GM03348 (cell line): ENCODE measurements at places on chromosomes 6 and 20.

DNA sequence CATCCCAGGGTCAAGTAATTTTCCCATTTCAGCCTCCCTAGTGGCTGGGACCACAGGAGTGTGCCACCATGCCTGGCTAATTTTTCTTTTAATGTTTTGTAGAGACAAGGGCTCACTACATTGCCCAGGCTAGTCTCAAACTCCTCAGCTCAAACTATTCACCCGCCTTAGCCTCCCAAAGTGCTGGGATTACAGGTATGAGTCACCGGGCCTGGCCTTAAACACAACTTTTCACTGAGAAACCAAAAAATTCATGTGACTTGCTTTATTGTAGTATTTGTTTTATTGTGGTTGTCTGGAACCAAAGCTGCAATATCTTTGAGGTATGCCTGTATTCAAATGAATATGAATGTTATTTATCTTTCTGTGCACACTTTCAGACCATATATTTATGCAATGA, 72.2 kb downstream of the RWDD2A start:
- no peak for DNase-seq

DNA sequence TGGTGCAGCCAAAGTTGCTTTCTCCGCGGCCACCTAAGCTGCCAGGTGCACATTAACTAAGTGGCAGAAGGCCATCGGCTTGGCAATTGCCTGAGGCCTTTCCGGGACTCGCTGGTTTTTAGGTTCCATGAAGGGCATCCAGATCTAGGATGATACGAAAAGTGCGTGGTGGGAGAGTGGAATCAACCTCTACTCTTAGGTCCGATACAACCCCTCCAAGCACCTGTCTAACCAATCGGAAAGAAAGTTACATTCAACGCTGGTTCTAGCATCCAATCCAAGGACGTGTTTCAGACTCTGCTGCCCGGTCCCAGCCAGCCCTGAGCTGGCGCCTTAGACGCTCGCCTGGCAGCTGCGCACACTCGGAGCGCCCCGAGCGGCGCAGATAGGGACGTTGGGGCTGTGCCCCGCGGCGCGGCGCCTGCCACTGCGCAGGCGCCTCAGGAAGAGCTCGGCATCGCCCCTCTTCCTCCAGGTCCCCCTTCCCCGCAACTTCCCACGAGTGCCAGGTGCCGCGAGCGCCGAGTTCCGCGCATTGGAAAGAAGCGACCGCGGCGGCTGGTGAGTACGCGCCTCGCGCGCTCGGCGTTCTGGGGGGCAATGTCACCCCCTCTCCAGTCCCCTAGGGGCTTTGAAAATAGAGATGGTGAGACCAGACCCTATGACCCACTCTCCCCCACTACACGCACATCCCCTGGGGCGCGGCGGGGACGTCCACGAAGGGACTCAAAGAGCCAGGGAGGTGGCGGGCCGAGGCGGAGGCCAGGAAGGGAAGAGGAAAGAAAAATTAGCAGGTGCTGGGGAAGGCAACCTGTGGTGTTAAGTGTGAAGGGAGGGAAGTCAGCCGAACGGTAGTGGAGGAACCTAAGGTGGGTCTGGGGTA, at the start of gene ENPP4:
Gene ENPP4 (plus strand): TSS at position 361 of the 883 bp plus-strand sequence. CDS start 9,595 bp downstream, outside the sequence.
- DNase-seq: peak; percentile 97

- DNase-seq: no peak
These were observed 179.3 kb downstream of the BMP7 start for GRCh38 chr20:57087102-57087501.

- no peak for DNase-seq
These were observed 117.9 kb upstream of the MLN start for GRCh38 chr6:33921745-33922144.

GRCh38 chr20:38907918-38908677, 18.1 kb upstream of the FAM83D start:
- no peak for DNase-seq

GRCh38 chr6:22025468-22026163, 271.2 kb downstream of the PRL start:
- peak; percentile 71 for DNase-seq

- no peak for DNase-seq
These were observed 1190.5 kb upstream of the EYS start for GRCh38 chr6:66897576-66897975.

GRCh38 chr6:63964366-63964765, 328.8 kb downstream of the PHF3 start:
- DNase-seq: no peak

GRCh38 chr6:74167976-74168375, 472.0 kb downstream of the CD109 start:
- DNase-seq: peak; percentile 14

GRCh38 chr6:44076356-44077213, 50.7 kb downstream of the MRPL14 start:
- DNase-seq: peak; percentile 56

DNA sequence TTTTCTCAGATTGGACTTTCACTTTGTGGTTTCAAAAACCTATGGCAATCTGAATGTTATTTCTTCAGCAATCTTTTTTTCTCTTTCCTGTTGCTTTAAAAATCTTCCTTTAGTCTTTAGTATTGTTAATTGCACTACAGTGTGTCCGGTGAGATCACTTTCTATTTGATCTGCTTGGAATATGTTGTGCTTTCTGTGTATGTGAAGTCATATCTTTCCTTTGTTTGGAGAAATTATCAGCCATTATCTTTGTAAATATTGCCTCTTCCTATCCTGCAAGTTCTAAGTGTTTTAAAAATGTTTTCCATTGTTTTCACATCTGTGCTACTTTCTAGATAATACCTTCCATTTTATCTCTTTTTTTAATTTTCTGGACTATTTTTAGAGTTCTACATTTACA, 171.4 kb upstream of the PRSS16 start:
- no peak for DNase-seq

- no peak for DNase-seq
These were observed 189.5 kb upstream of the FLRT3 start for GRCh38 chr20:14526891-14527290.

GRCh38 chr6:8085053-8085511, 17.3 kb downstream of the EEF1E1 start:
- DNase-seq: peak; percentile 24

DNA sequence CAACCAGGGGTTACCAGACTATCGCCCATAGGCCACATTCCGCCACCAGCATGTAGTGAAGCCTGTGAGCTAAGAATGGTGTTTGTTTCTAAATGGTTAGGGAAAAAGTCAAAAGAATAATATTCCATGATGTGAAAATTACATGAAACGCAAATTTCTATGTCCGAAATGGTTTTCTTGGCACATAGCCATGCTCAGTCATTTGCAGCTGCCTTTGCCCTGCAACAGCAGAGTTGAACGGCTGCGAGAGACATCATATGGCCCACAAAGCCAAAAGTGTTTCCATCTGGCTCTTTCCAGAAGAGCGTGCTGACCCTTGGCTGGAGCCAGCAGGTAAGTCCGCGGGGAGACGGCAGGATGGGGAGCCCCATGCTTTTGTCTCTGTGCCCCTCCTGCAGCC, 60.7 kb downstream of the FAM120B start:
- DNase-seq: no peak

- DNase-seq: no peak
These were observed 27.4 kb downstream of the PMEPA1 start for GRCh38 chr20:57682184-57683101.

- DNase-seq: no peak
These were observed 111.8 kb upstream of the FRMD1 start for GRCh38 chr6:168190646-168191443.

- DNase-seq: no peak
These were observed 50.8 kb upstream of the TAGAP start for GRCh38 chr6:159095616-159096015.

GRCh38 chr20:45917790-45918141, 5.8 kb upstream of the PLTP start:
- peak; percentile 29 for DNase-seq

DNA sequence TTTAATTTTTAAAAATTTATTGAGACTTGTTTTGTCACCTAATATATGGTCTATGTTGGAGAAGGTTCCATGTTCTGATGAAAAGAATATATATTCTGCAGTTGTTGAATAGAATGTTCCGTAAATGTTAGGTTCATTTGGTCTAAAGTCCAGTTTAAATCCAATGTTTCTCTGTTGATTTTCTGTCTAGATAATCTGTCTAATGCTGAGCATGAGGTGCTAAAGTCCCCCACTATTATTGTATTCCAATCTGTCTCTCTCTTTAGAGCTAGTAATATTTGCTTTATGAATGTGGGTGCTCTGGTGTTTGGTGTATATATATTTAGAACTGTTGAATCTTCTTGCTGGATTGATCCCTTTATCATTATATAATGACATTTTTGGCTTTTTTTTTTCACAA, 15.5 kb downstream of the TRIM15 start:
- no peak for DNase-seq

DNA sequence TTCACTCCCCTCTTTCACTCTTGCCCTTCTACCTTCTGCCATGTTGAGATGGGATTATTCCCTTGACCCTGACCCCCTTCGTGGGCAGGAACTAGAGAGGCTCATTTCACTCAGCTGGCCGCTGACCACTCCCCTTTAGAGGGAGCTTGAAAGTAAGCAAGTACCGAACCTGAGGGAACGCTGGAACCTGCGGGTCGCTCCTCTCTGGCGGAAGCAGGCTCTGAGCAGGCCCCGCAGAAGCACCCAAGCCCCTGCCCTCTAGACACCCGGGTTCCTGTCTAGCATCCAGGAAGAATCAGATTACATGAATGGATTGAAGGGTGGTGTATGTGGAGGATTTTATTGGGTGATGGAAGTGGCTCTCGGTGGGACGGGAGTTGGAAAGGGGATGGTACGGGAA, 11.9 kb upstream of the MYCT1 start:
- no peak for DNase-seq

DNA sequence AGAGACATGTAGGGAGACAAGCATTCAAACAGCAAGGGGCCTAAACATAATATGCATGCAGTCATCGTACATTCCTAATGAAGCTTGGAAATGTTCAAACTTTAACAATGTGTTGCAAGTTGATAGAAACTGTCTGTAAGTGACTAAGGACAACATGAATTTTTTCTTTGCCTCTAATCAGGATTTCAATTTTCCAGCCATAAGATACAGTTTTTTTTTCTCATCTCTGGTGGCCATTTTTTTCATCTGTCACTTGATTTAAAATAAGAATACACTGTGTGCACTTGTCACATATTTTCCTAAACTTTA, 22.2 kb upstream of the MTRF1L start:
- no peak for DNase-seq

GRCh38 chr6:106974999-106975737, 639 bp upstream of the CD24 start:
- DNase-seq: peak; percentile 38

DNA sequence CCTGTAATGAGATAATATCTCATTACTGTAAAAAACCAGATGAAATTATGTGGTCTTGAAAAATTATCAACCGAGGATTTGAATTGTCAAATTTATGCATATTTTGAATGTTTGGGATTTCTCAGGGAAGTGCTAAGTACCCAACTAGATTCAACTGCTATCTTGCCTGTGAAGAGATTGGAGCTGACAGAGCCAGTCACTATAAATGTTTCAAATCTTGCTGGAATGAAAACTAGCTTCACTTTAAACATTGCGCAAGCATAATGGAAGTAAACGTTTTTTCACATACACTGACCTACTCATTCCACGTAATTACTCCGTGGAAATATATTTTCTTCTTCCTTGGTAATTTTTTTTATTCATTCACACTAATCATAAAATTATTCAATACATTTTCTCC, 46.7 kb downstream of the TMEM170B start:
- no peak for DNase-seq

DNA sequence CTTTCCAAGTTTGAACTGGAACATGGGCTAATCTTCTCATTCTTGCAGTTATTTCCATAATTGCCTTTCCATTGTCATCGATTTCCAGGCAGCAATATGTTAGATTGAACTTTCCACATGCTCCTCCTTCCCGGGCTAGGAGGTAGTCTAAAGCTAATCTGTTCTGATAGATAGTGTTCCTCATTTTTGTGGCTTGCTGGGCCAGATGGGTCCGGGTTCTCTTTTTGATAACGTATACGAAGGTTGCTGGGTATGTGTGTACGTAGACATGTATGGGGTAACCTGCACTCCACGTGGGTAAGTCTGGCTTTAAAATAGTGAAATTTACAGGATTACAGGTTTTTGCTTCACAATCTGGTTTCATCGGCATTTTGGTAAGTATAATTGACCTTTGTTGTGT, 14.0 kb upstream of the GMPR start:
- no peak for DNase-seq

DNA sequence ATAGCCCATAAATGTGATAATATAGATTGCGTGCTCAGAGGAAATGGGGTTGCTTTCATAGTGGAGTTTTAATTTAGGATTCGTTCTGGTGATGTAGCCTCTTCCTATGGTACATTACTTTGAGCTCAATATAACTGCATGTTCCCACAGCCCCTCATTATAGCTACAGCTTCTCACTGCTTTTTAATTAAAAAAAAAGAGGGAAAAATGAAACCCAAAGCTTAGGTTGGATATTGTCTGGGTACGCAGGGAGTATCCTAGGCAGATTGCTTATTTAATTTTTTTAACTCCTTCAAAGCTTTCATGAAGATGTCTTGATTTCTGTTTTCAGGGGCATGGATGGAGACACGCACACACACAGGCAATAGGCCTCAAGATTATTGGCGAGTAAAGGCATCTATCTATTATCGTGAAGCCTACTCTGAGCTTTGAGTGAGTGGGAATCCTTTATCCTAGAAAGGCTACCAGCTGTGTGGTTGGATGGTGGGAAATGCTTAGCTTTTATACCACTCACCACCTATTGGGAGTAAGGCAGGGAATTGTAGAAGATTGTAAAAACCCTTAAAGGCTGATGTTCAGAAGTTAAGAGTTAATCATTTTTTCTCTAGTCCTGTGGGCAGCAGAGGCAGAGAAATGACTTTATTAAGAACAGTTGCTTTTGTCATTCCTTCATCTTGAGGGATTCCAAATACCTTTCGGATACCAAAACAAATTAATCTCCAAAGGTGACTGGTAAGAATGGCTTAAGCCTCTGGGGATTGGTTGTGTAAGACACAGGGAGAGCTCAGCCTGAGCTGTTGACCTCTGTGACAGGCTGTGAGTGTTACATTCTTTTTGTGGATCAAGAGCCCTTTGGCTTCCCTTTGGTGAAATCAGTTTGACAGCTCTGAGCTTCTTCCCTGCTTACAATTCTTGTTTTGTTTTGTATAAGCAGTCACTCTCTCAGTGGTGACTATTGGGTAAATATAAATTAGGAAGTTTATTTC, 33.4 kb downstream of the CTNNBL1 start:
- peak; percentile 29 for DNase-seq

DNA sequence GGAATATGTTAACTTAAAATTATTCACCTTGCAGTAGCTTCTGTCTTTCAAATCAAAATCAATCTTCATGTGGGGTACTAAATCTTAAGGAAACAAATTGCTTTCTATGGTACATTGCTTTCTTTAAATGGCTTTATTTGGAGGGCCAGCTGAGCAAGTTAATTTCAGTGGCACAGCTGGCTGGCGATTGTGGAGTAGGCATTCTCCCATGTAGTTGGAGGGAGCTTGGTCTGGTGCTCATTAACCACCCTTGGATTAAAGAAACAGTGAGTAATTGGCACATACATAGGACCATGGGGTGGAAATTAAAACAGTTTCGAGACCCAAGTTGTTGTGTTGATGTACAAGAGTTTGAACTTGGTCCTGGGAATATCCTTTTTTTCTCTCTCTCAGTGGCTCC, 201.3 kb upstream of the CHD6 start:
- no peak for DNase-seq

GRCh38 chr6:110415086-110415916, at the start of gene DDO:
TSS of gene DDO (minus strand) at chr6:110415575. CDS start at chr6:110413462, 2,113 bp downstream.
- DNase-seq: peak; percentile 54
